ENCODE measurements at places on chromosomes 3 and 15.

DNA sequence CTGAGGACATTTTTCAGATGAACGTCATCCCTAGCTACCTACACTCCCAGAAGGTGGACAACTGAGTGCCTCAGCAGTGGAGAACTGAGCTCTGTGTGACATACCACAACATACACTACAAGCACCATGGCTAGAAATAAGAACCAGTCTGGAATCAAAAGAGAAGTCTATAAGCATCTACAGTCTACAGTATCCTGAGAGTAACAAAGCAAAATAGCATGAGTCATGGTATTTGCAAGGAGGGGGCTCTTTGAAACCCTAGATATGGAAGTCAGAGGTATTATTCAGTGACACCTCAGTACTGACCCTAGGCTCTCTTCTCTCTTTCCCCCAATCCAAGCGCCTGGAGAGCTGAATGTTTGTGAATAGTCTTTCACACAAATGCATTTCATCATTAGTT is 87.5 kb downstream of the TNIK start:
- DNase-seq: no peak

GRCh38 chr3:89098964-89099585 is 8.3 kb upstream of the EPHA3 start:
- peak; percentile 63 for DNase-seq

GRCh38 chr15:91947683-91948608 is 94.4 kb downstream of the SLCO3A1 start:
- no peak for DNase-seq

- no peak for DNase-seq
Measured at GRCh38 chr15:23565395-23566070, at the start of gene MKRN3. Gene MKRN3, plus strand, starts transcription at chr15:23565674. Its CDS starts 109 bp downstream, at chr15:23565783.

- no peak for DNase-seq
Measured at GRCh38 chr3:41363830-41364523, 164.7 kb downstream of the CTNNB1 start.

DNA sequence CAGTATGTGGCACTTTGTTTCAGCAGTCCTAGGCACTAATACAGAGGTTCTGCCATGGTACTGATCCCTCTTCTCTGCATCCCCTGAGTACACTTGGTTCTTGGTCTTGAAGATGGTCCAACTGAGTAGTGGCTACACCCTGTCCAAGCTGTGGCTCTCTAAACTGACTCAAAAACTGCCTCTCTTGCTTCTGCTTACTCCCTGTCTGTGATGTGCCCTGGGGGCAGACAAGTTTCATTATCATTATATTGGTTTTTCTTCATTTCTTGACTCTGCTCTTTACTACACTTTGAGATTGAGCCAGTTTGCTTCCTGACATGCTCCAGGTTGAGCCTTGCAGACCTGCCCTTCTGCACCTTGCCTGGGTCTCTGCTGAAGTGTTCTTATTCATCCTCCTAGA is 18.9 kb upstream of the ST3GAL6 start:
- DNase-seq: no peak

GRCh38 chr3:41961751-41962679 is at the start of gene ULK4:
Gene ULK4, minus strand, starts transcription at chr3:41962103. Its CDS starts 7,344 bp downstream, at chr3:41954759.
- DNase-seq: peak; percentile 91

GRCh38 chr3:54797111-54797510 is 130.7 kb downstream of the LRTM1 start:
- no peak for DNase-seq

DNA sequence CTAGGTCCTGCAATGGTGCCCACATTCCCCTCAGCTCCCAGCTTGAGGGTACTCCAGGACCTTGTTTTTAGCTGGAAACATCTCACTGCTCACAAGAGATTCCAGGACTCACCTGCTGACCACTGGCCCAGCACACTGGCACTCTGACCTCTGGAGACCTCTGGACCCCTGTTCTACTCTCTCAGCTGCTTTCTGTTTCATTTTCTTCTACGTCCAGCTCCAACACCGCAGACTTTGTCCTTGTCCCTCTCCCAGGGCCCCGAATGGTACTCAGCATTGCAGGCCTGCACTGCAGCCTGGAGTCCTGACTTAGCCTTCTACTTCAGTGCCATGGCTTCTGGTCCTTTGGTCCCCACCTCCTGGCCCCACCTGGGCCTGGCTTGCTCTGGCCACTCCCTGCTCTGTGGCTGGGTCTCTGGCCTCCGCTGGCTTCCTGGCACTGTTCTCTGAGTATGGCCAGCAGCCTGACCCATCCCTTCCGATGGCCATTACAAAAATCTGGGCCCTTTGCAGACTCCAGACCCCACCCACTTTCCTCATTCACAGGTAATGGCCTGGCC is 27.9 kb downstream of the KY start:
- no peak for DNase-seq

- DNase-seq: no peak
Measured at GRCh38 chr3:119933207-119933606, 151.3 kb downstream of the NR1I2 start.

DNA sequence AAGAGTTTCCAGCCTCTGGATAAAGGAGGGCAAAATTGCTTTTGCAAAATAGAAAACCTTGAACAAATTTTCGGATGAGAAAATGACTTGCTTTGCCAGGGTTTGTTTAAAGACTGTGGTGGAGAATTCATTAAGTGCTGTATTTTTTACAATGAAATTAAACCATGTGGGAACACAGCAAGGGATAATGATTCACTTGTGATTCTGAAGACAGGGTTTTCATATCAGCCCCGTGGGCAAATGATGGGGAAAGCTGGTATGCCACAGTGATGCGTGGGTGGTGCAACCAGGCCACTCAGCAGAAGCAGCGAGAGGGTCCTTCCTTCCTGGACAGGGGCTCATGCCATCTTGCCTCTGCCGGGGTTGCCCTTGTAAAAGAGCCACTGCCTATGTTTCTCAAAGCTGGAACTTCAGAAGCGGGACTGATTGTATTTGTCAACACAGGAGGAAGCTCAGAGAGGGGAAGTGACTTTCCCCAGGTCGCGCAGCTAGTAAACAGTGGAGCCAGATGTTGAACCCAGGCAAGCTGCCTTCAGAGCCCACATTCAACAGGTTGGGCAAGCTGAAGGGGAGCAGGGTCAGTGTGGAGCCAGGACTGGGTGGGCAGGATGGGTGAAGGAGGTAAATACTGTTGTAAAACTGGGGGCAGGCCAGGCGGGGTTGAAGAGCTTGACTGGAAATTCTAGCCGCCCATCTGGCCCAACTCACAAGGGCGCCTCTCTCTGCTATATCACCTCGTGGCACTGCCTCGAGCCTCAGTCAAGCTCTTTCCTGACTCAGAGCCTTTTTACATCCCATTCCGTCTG is 79.1 kb downstream of the TOP2B start:
- no peak for DNase-seq

DNA sequence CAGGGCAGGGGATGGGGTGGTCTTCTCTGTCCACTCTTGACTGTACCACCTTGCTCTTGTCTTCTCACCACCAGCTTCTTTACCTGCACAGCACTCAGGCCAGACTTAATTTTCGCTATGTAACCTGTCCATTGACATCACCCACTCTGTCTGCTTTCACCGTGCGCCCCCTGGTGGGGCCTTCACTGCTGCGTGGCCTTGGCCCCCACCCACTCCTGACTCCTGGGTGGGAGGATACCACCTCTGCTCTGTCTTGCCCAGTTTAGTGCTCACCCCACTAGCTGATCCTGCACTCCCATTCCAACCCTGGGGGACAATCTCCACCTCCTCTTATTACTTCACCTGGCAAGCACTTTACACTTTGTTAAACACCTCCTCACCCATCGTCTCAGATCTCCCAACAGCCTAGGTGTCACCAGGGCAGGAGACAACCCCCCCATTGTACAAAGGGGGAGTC is 17.7 kb downstream of the PTH1R start:
- peak; percentile 90 for DNase-seq

DNA sequence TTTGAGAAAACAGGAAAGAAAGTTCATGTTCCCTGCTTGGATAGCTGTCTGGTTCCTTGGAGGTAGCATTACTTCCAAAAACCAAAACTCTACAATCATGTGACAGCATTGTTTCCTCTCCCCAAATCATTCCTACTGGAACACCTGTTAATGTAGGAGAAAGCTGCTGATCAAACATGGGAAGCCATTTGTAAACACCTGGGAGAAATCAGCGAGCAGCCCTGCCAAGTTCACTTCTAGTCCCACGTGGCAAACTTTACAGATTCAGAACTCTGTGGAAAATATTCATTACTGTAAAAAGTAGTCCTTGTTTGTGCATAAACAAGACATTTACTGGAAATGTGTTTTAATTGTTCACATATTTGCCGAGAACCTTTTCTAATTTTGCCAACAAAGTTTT is 275.5 kb upstream of the AZI2 start:
- DNase-seq: no peak

DNA sequence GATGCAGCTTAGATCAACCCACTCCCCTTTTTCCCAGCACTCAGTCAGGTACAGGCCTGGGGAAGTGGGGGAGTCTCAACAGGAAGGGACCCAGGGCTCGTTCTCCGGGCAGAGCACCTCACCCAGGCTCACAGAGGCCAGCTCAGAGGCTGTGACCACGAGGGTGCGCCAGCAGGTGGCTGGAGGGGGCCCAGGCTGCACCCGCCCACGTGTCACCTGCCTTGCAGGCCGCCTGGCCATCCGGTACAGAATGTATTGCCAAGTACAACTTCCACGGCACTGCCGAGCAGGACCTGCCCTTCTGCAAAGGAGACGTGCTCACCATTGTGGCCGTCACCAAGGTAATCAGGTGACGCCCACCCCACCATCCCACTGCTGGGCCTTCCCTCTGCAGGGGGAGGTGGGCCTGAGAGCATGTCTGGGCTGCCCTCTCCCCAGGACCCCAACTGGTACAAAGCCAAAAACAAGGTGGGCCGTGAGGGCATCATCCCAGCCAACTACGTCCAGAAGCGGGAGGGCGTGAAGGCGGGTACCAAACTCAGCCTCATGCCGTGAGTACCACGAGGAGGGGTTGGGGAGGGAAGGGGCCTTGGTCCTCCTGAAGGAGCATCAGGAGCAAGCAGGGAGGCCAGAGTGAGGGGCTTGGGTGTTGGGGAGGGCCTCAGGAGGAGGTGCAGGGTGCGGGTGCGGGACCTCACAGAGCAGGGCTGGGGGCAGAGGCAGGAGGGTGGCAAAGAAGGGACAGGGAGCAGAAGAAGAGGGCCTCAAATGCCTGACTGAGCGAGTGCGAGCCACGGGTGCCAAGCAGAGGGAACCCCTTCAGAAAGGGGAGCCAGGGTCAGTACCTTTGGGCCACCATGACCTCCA is 14.0 kb upstream of the LMAN1L start:
- DNase-seq: no peak

DNA sequence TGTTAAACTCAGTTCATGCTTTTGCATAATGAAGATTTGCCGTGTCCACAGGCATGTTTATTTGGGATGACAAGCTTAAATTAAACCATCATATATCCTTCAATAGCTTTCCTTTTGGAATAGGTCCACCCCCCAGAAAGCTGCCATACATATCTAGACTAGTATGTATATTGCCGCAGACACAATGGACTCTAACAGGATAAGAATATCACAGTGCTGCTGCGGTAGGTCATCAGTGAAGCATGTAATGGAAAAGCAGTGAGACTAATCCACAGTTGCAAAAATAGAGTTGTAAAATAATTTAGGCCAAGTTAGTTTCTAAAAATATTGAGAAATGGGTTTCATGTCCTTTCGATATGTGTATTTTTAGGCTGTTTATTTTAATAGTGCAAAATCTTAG is 819.9 kb upstream of the DPPA4 start:
- no peak for DNase-seq

DNA sequence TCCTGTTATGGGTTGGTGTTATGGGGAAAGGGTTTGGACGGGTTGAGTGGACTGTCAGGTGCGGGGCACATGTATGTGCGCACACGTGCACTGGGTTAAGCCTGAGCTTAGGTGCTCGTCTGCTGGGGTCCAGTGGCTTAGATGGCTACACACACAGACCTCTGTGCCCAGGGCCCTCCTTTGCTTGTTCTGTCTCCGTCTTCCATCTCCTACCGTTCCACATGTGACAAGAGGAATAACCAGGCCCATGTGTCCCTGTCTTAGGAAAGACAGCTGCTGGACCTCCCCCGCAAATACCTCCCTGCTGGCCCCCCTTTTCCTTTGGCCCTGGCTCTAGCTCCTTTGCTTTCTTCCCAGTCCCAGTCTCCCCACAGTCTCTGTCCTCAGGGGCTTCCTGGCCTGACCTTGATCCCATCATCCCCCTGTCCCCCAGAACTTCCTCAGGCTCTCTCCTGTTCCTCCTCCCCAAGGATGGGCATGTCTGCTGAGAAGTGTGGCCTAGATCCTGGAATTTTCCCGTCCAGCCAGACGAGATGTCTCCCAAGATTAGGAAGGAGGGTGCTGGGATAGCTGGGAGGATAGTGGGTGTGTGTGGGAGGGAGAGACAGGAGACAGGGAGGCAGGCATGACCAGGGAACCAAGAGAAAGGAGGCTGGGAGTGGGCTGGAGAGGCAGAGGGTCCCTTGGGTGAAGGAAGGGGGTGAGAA is 797 bp upstream of the THPO start:
- DNase-seq: no peak

DNA sequence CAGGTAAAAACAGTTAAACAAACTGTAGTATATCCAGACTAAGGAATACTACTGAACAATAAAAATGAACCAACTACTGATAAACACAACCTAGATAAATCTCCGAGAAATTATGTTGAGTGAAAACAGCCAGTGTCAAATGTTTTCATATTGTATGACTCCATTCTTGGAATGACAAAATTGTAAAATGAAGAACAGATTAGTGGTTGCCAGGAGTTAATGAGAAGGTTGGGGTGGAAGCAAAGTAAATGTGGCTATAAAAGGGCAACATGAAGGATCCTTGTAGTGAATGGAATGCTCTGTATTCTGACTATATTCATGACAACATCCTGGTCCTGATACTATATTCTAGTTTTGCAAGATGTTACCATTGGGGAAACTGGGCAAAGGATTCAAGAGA is 27.5 kb upstream of the ACKR4 start:
- DNase-seq: no peak

All from pancreas (tissue), 10 donors.